Pancreas (tissue), 10 donors: ENCODE measurements at places on chromosomes 4 and X. TPM values are rescaled to one million over a fixed set of nuclear protein-coding genes. Genes with fewer than 3 reads are reported as not detected.

AKAP14 gene
- total RNA-seq: not detected

CFAP47 gene
- 0.09 TPM for total RNA-seq

FGFR3 gene
- 88.3 TPM for total RNA-seq

GLRA3 gene
- total RNA-seq: 0.06 TPM
